Right lung (tissue), 10 donors: ENCODE measurements at places on chromosomes 5 and 9. TPM values are rescaled to one million over a fixed set of nuclear protein-coding genes. Genes with fewer than 3 reads are reported as not detected.

The KIF4B gene
- polyA plus RNA-seq = 0.24 TPM

- DNase-seq = no peak
Observed at GRCh38 chr9:13589034-13589737, 309.7 kb upstream of the MPDZ start.

- DNase-seq = no peak
Observed at GRCh38 chr5:69167493-69167855, 524 bp downstream of the CCNB1 start.

DNA sequence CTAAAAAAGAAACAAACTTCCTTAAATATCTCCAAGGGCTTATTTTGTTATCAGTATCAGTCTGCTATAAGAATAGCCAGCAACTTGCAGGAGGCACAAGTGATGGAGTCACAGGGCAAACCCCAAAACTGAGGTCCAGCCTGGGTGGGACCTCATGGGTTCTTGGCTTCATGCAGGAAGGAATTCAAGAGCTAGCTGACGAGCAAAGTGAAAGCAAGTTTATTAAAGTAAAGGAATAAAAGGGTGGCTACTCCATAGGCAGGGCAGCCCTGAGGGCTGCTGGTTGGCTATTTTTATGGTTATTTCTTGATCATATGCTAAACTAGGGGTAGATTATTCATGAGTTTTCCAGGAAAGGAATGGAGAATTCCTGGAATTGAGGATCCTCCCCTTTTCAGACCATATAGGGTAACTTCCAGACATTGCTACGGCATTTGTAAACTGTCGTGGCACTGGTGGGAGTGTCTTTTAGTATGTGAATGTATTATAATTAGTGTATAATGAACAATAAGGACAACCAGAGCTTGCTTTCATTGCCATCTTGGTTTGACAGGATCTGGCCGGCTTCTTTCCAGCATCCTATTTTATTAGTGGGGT lies 231.9 kb downstream of the ADAMTSL1 start:
- no peak for DNase-seq

The DNAH5 gene
- 0.90 TPM for polyA plus RNA-seq

- no peak for DNase-seq
Observed at GRCh38 chr5:149731332-149731616, 1.2 kb downstream of the PPARGC1B start.

DNA sequence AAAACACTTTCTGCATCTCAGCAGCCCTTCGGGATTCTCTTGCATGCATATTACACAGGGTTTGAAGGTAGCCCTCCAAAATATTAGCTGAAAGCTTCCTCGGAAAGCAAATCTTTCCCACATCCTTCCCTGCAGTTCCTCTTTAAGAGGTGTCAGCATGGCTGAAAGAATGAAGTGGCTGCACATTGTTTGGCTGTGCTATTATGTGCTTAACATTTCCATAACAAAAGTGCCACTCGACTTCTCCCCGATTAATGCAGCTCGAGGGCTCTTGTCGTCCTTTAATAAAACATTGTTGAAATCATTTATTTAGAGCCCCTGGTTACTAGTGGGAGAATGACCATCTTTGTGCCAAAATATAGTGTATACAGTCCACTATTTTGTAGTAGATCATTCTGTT lies 6.5 kb downstream of the GAS1 start:
- no peak for DNase-seq

The DEPDC1B gene
- polyA plus RNA-seq = 15.5 TPM

DNA sequence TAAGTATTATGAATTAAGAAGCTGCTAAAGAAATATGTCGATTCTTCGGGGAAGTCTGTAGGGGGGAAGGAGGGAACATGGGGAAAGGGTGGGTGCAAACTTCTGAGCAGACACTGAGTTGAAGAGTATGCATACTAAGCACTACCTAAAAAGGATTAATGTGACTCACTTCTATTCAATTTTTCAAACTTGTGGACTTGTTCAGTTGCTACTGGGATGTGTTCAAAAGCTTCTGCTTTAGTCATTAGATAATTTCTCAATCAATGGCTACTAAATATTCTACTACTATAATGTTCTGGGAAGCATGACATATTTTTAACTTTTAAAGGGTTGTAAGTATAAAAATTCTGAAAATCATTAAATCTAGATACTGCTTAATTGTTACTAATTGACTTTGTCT lies 109.7 kb upstream of the FER start:
- no peak for DNase-seq

- no peak for DNase-seq
Observed at GRCh38 chr9:79660615-79661014, 88.8 kb downstream of the TLE4 start.

The IL9 gene
- polyA plus RNA-seq = not detected
